ENCODE measurements at places on chromosomes 6 and 20.

DNA sequence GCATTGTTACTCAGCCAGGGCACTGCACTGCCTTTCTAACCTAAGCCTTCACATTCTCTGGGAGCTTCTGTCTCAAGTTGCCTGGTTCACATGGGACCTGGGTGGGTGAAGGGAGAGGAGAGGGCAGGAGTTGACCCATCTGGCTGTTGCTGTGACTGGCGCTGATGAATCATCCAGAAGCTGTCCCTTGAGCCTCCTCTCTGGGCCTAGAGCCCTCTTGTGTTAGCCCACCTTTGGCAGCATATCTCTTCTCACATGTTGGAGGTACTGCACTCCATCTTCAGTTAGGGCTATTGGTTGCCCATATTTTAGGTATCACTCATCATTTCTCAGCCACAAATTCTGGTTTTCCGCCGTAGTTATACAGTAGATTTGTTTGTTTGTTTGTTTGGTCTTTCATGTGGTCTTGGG, 19.8 kb downstream of the XRN2 start:
- no peak for DNase-seq

GRCh38 chr6:56764081-56764566, 121.4 kb upstream of the DST start:
- no peak for DNase-seq

- DNase-seq = no peak
These were observed 56.5 kb upstream of the PTPN1 start for GRCh38 chr20:50453533-50454244.

DNA sequence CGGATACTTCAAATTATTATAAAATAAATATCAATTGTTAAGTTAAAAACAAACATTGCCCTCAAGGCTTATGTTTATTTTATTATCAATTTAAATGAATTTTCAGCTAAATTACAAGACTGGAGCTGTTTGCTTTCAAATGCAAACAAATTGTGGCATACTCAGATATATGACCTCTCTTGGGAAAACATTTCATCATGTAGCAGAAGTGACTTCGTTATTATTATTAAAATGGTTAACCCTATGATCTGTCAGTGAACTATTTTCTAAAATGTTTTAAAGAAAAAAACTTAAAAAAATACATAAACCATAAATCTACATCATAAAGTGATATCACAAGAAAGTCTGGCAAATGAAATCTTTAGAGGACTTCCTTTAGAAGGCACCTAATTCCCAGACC, 72.5 kb downstream of the MAN1A1 start:
- no peak for DNase-seq

DNA sequence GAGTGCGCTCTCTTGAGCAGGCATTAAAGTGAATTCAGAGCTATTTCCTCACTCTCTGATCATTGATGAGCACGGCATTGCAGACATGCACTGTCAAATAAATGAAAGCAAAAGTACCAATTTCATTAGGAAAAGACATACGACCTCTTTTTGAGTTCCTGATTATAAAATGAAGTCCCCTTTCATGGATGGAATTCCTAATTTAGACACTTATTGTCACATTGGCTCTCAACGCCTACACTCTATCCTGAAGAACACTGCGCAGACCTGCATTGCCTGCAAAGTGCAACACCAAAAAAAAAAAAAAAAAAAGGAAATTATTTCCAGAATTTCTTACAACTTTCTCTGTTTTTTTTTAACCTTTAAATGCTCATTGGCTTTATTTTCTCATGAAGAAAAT, 1.6 kb downstream of the ADGRB3 start:
- no peak for DNase-seq

- no peak for DNase-seq
These were observed 87.1 kb upstream of the RPS6KA2 start for GRCh38 chr6:166714187-166714510.

GRCh38 chr6:53646606-53647005, 18.9 kb downstream of the KLHL31 start:
- no peak for DNase-seq

- DNase-seq = no peak
These were observed 56.1 kb upstream of the CCN6 start for GRCh38 chr6:111997853-111998208.

DNA sequence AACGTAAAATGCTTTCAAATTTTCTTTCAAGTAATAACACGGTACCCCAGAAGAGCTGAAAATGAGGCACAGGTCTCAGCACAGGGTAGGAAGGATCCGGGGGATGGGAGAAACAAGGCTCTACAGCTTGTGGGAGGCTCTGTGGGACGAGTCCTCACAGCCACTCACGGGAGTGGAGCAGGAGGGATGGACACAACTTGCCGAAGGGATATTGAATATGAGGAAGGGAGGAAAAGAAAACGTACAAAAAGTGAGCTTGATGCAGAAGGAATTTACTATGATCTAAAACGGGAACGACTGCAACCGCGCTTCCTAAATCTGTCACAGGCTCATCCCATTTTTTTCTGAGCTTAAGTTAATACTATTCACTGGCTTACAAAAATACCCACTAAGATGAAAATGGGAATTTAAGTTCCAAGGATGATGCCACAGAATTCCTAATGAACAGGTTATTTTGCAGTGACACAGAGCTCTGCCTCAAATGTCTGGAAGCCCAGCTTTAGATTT, 72.9 kb downstream of the FYN start:
- no peak for DNase-seq

DNA sequence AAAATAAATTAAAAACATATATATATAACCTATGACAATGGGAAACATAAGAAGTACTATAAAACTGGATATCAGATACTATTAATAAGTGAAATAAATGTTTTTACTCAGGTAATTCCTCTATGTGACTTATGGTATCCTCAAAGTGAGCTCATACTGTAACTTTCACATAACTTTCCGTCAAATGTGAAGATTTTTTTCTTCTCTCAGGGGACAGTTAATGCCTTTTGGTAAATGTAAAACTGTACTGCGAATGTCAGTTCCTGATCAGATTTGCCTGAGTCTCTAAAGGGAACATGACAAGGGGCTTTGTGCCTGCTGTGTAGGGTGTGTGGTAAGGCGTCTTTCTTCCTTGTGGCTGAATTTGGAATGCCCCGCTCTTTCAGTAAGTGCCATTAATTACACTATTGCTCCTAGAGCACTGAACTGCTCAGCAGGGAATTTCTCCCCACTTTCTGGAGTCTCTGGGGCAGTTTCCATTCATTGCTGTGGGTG, 271.8 kb downstream of the PRL start:
- DNase-seq = no peak

GRCh38 chr6:5107341-5107740, 22.2 kb downstream of the PPP1R3G start:
- no peak for DNase-seq

- no peak for DNase-seq
These were observed 35.6 kb upstream of the TBC1D20 start for GRCh38 chr20:497979-498378.

DNA sequence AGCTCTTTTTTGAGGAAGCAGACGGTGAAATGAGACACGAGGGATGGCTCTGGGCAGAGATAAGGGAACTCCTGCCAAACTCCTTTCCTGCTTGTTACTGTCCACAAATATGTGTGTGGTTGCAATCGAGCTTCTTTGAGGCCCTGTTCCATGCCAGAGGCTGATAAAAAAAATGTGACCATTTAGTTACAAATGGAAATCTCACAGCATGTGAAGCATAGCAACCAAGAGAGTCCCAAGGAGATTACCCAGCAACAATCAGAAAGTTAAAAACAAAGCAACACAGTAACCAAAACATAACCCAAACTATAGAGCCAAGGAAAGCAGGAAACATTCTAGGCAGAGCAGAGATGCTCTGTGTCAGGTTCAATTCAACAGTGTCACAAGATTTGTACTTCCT, 35.4 kb upstream of the HMGN3 start:
- DNase-seq = no peak

GRCh38 chr6:84651583-84651982, 112.8 kb downstream of the TBX18 start:
- DNase-seq = no peak

DNA sequence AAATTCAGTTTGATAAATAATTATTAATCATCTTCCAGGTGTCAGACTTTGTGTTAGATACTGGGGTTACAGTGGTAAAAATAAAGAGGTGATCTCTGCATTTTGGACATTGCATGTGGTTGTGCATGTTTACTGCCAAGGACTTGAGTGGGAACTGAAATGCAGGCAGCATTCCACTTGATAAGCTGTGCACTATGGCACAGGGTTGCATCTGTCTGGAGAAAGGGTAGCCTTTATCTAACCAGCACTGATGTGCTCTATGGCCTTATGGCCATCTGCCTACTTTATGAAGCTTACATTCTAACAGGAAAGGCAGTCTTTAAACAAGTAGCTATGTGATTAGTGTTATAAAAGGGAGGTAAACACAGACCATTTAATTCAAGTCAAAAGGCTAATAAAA, 53.0 kb upstream of the MLIP start:
- no peak for DNase-seq

- DNase-seq = no peak
These were observed 867 bp downstream of the TCF21 start for GRCh38 chr6:133889557-133890403.

DNA sequence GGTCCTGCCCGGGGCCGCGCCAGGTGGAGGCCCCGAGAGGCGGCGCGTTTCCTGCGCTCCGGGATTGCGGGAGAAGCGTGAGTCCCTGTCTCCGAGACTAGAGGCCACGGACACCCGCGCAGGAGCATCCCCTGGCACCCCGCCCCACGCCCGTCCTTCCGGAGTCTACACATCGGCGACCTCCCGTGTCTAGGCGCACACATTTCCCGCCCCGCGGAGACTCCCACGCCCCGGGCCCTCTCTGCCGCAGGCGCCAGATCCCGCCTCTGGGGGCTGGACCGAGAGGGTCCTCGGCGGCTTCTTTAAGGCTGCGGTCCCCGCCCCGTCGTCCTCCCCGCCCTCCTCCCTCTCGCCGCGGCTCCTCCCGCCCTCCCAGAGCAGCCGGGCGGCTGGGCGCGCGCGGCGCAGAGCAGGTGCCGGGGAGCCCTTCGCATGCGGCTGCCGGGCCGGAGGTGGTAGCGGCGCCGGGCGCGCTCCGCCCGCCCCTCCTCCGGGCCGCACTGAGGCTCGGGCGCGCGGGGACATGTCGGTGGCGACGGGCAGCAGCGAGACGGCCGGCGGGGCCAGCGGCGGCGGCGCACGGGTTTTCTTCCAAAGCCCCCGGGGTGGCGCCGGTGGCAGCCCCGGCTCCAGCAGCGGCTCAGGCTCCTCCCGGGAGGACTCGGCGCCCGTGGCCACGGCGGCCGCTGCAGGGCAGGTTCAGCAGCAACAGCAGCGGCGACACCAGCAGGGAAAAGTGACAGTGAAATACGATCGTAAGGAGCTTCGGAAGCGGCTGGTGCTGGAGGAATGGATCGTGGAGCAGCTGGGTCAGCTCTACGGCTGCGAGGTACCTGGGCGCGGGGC, at the start of gene PPP1R14C:
Gene PPP1R14C (plus strand): TSS at position 375 of the 846 bp plus-strand sequence. CDS start 149 bp downstream, at position 524.
- DNase-seq = no peak

GRCh38 chr6:49847014-49847413, 19.3 kb downstream of the CRISP1 start:
- DNase-seq = no peak

DNA sequence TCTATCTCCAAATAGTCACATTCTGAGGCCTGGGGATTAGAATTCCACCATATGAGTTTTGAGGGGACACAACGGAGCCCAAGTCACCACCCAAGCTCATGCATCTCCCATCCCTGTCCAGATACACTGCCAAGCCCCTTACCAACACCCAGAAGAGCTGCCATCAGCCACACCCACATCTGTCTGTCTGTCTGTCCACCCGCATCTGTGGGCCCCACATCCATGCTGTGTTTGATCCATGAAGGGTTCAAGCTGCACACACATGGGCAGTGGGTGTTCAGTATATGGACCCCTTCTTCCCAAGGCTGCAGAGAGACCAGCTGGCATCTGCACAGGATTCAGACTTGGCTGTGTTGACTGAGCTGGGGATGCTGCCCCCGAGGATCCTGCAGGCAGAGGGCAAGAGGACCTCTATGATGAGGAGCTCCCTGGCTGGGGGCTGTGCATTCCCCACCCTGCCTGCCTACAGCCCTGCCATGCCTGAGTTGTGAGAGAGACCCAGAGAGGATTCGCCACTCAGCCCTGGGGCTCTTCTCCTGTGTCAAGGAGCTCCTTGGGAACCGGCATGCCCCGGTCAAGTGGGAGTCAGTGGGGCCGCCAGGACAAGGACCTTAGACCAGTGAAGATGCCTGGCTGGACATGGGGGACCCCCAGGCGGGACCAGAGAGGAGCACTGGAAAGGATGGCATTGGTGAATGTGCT, 206.4 kb downstream of the SYNDIG1 start:
- no peak for DNase-seq

Data from cortex of kidney (tissue), 1 donor.